ENCODE measurements at places on chromosomes 1 and 21.

DNA sequence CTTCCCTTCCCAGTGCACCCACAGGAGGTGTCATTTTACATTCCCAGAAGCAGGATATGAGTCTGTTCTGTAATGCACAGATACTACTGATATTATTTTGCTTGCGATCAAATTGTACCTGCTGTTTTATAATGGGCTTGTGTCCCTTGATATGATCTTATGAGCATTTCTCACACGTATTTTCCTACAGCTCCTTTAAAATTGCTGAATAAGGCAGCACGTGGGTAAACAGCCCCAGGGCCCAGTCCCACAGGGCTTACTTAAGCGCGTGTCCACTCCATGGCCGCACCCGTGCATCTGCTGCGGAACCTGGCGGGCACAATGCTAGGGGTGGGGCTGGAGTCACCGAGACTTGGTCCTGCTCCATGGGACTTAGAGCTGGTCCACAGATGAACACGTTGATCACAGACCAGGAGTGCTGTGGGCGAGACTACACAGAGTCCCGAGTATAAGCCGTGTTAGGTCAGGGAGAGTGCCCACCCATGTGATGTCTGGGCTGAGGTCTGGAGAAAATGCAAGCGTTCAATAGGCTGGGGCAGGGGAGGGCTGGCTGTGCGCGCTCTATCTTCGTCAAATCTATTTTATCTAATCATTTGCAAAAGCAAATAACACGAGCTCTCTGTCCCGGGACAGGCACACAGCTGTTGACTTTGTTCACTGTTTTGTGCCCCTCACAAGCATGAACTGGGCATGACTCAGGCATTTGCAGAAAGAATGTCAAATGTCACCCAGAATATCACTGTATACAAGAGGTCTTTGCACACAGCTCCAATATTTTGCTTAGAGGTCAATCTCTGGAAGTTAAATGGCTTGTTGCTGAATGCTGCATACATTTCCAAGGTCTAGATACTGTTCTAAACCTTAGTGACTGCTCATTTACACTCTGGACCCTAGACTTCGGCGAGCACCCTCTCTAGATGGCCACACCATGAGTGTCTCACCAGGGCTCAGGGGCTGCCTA is 119.3 kb downstream of the CRYAA start:
- DNase-seq = no peak

DNA sequence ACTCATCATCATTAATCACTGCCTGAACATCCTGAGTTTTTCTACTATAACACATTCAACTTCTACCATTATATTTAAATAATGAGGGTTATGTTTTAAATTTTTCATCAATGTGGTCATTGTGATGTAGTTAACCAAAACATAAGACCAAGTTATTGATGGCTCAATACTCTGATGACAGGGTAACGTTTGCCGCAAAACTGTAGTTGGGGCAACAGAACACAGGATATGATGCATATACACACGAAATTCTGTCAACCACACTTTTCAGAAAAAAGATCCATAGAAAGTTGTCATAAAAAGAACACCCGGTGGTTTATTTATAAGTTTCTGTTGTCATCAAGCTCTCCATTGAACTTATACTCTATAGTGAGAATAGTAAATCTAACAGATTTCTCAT is 121.7 kb upstream of the COL11A1 start:
- no peak for DNase-seq

GRCh38 chr1:47805921-47806361 is 191.2 kb downstream of the TRABD2B start:
- DNase-seq = no peak

DNA sequence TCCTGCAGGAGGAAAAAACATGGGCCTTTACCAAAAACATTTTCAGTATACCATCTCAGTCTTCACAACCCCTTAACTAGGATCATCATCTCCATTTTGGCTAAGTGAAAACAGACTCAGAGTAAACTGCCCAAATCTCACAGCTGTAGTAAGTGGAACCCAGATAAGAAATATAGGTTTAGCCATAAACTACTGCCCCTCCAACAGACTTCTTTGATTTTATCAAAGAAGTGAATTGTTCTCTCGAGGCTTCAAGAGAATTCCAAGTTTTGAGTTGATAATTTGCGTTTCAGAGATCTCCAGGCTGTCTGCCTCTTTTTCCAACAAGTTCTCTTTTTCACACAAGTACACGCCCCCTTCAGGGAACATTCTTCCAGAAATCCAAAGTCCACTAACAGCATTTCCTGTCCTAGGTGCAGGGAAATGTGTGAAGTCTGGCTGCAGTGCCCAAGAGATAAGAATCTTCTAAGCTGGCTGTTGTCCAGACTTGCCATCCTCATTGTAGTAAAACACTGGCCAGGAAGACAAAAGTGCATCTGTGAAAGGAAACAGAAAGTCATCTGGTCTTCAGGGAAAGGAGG is 30.8 kb downstream of the RNF19B start:
- DNase-seq = no peak

DNA sequence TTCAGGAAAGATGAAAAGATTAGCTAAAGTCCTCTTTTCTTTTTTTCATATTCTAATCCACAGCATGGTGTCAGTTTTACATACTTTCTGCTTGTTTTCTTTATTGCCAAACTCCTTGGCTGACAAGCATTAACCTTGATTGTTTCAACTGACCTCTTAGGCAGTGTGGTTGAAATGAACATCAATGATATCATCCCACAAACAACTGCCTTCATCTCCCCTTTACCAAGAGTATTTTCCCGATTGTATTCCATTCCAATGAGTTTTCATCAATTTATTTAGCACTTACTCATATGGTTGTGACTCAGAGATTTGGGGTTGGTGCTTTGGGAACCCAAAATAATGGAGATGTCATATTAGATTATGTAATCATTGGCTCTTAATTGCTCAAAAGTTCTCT is 71.8 kb downstream of the SPAG17 start:
- DNase-seq = no peak

DNA sequence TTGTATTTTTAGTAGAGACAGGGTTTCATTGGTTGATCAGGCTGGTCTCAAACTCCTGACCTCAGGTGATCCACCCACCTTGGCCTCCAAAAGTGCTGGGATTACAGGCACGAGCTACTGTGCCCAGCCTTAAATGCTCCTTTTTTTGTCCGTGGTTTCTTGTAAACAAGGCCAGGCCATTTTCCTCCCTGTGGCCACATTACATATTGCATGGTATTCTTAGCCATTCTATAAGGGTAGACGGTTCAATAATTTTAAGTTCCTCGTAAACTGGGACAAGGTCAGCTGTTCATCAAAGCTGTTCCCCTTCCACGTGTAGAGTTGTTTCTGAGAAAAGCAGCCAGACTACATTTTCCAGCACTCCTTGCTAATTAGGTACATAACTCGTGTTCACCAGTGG is 10.3 kb upstream of the LUZP1 start:
- no peak for DNase-seq

- DNase-seq = no peak
Measured at GRCh38 chr1:35297886-35298285, 29.4 kb downstream of the ZMYM4 start.

- no peak for DNase-seq
Measured at GRCh38 chr1:67838180-67838910, 5.1 kb upstream of the GNG12 start.

DNA sequence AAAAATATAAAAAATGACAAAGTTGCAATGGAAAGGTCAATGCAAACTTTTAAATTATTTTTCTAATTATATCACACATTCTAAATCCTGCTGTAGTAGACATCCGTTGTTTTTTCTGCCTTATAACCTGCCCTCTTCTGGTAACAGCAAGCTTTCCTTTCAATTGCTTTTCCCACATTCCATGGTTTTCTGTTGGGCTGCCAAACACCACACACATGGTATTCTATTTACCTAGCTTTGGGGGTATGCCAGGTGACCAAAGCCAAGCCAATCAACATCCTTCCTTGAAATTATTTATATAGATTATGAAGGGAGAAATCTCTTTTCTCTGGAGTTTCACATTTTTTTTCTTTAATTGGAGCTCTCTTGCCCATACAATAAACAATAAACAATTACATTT is 3.4 kb upstream of the LAMC1 start:
- no peak for DNase-seq

GRCh38 chr1:5611431-5611830 is 380.8 kb downstream of the NPHP4 start:
- no peak for DNase-seq

DNA sequence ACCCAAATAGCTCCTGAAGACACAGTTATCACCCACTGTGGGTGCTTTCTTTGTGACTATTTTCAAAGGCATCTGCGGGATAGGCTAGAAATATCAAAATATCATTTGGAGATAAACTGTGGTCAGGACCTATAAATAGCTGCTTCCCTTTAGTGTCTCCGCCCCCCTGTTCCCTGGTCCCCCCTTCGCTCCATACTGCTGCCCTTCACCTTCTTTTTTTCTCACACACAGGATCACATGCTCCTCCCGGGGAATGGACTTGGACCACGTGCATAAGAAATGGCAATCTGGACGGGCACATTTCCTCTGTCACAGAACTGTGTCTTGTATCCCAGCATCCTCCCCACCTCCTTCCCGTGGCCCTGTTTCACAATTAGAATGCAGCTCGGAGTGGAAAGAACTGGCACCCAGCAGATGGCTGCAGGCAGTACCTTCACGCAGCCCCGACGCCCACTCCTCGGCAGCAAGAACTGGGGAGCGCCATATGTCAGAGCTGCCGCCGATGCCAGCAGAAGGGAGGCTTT is 68.8 kb upstream of the SSX2IP start:
- DNase-seq = no peak

DNA sequence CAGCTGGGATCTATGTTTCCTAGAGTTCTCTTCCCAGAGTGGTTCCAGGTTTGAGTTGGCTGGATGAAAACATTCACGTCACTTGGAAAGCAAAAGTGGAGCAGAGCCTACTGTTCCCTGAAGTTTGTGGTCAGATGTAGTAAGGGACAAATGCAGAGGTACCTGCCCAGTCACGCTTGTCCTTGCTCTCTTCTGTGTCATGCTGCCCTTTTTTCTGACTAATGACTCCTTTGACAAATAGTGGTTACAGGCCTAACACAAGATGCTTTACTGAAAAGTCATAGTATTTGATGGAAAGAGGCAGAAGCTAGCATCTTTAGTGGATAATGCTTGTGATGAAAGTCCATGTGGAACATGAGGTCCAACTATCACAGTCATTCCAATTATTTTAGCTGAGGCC is 881.4 kb upstream of the B3GALT2 start:
- no peak for DNase-seq

- no peak for DNase-seq
Measured at GRCh38 chr1:198463709-198464108, 76.8 kb downstream of the ATP6V1G3 start.

- no peak for DNase-seq
Measured at GRCh38 chr1:41367288-41367642, 6.0 kb downstream of the FOXO6 start.

DNA sequence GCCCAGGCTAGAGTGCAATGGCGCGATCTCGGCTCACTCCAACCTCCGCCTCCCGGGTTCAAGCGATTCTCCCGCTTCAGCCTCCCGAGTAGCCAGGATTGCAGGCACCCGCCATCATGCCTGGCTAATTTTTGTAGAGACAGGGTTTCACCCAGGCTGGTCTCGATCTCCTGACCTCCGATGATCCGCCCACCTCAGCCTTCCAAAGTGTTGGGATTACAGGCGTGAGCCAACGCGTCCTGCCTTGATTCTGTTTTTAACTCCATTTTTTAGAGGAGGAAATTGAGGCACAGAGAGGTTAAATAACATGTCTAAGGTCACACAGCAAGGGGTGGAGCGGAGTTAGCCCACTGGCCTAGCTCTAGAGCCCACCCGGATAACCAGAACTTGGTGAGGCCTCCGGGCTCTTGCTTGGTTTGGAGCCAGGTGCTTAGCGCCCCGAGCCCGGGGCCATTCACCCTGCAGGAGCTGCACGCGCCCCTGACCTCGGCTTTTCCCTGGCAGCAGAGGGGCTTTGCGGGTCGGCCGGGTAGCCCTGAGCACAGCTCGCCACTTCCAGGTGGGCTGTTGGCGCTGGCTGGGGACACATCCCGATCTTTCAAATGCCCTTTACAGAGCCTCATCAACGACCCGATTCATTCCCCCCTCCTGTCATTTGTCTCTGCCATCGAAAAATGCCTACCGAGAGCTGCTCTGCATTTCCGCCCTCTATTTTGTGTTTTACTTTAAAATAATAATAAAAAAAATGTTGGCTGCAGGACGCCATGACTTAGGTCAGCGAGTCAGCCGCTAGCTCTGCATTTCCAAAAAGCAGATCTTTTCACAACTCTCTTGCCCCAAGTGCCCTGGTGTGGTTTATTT is 11.2 kb downstream of the SIM2 start:
- no peak for DNase-seq

GRCh38 chr1:8506456-8506855 is 188.5 kb downstream of the SLC45A1 start:
- DNase-seq = no peak

DNA sequence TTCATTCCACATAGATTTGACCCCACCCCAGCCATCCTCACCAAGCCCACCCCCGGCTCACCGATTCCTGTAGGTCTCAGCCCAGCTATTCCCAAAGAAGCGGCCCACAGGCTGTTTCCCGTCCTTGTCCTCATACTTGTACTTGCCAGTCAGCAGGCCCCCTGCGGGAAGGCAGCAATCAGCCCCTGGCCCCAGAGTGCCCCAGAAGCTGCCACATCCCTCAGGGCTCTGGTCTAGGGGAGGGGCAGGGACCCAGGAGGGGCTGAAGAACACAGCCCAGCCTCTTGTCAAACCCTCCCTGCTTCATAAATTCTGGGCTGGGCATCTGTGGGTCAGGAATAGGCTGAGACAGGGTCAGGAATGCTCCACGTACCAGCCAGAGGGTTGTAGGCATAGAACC is 5.0 kb downstream of the AKR7A2 start:
- no peak for DNase-seq

- no peak for DNase-seq
Measured at GRCh38 chr1:35532497-35533223, 24.5 kb downstream of the KIAA0319L start.

DNA sequence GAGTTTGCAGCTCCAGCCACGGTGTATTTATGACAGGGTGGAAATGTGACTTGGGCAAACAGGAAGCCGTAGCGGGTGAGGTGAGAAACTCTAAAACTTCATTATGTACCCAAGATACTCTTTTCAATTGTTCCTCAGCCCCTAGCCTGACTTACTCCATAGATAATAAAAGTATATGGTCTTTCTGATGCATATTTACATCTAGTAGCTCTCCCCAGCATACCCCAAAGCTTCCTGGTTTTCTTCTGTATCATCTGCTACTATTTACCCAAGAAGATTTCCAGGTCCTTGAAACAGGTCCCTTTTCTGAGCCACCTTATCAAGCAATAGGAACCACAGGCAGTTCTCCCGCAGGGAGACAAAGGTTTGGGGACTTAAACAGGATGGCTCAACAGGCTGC is 201.5 kb upstream of the ESRRG start:
- no peak for DNase-seq

- DNase-seq = no peak
Measured at GRCh38 chr1:112594208-112594876, 24.6 kb downstream of the ST7L start.

GRCh38 chr1:232630894-232631195 is 912 bp upstream of the SIPA1L2 start:
- no peak for DNase-seq

DNA sequence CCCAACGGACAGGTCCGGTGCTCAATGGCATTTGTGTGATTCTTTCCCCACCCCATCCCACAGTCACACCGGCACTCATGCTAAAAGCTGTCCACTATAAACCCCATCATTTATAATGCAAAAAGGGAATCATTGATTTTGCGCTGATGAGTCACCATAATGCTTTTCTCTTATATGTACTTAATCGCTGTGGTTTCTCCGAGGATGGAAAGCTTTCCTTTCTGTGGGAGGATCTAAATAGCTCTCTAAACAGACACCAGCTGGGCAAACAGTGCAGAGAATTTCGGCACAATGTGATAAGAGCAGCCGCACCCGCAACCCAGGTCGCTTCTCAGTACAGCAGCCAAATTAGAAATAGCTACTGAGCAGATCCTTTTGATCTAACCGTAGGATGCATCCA is 85.6 kb downstream of the SETD4 start:
- no peak for DNase-seq

Measured in activated gamma-delta T cell treated with anti-CD3 and anti-CD28 coated beads, Interleukin-2, amount 50 U/mL, for 16 hours (primary cell).